ENCODE measurements at places on chromosomes 12 and 14. TPM values are rescaled to one million over a fixed set of nuclear protein-coding genes. Genes with fewer than 3 reads are reported as not detected.

DNA sequence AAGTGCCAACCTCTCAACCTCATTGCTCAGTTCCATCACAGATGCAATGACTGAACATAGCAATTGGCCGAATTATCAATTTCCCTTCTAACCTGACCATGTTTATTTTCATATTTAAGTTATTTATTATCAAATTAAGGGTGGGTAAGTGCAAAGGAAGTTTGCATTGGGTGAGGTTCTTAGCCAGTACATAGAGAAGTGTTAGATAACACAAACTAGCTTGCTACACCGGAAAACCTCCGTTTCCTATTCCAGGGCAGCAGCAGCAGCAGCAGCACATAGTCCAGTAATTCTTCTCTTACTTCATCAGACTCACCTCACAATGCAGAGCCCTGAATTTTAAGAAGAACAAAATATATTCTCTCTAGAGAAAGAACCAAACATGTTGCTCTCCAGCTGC, 200.5 kb upstream of the OR4E1 start:
- no peak for DNase-seq

GRCh38 chr12:62799126-62799736, 135.7 kb downstream of the PPM1H start:
- DNase-seq: peak; percentile 68

The LYSET gene
- 7.8 TPM for total RNA-seq

GRCh38 chr12:94952325-94952724, 51.2 kb downstream of the NDUFA12 start:
- no peak for DNase-seq

GRCh38 chr12:48728807-48729206, 12.3 kb upstream of the CCNT1 start:
- DNase-seq: no peak

- no peak for DNase-seq
Measured at GRCh38 chr12:13004361-13004760, 4.3 kb upstream of the HEBP1 start.

DNA sequence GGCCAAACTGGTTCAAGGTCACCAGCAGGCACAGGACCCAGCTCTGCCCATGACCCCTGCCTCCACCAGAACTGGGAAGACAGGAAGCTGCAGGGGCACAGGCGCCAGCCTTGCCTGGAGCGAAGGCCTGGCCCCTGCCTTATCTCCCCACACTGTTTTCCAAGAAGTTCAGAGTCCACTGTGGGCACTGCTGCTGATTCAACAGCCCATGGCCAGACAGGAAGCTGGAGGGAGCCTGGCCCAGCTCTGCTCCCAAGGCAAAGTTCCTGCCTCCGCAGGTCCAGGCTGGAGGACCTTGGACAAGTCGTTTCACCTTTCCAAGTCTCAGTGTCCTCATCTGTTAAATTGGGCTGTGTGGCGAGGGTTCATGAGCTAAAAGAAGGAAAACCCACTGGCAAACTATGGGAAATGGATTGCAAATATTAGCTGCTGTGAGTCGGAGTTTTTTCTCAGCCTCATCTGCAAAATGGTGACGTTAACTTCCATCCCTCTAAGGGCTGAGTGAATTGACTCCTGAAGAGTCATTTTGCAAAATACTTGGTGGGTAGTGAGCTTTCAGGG, 1.2 kb downstream of the PHETA1 start:
- no peak for DNase-seq

DNA sequence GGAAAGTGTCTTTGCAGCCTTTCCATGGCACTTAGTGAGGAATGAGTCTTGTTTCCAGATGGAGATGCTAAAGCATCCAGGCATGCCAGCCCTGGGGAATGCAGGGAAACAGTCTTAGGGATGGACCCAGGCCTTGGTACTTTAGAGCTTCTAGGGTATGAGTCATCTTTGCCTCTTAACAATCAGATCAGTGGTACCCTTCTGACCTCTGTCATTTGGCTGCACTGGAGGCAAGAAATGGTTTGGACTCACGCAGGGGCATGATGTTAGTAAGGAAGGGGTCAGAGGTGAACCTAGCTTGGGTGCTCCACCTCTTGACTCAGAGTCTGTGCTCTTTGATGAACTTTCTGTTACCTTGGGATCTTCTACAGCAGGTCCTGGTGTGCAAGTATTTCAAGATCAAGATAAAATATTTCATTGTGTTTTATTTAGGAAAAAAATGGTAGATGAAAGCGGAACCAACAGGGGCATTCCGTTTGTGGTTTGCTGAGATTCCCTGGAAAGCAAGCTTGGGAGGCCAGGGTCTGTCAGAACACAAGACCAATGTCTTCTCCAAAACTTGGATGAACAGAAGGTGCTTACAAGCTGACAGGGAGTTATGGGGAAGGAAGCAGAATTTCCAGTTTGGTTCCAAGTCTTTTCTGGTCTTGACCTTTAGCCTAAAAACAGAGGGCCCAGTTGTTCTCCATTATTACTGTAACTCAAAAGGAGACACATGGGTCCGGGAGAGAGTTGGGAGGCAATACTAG, 216.2 kb downstream of the ZFP36L1 start:
- peak; percentile 62 for DNase-seq

- DNase-seq: no peak
Measured at GRCh38 chr12:95887311-95887710, 28.6 kb downstream of the SNRPF start.

The RBP5 gene
- total RNA-seq: not detected

GRCh38 chr14:85187521-85187920, 342.4 kb upstream of the FLRT2 start:
- no peak for DNase-seq

DNA sequence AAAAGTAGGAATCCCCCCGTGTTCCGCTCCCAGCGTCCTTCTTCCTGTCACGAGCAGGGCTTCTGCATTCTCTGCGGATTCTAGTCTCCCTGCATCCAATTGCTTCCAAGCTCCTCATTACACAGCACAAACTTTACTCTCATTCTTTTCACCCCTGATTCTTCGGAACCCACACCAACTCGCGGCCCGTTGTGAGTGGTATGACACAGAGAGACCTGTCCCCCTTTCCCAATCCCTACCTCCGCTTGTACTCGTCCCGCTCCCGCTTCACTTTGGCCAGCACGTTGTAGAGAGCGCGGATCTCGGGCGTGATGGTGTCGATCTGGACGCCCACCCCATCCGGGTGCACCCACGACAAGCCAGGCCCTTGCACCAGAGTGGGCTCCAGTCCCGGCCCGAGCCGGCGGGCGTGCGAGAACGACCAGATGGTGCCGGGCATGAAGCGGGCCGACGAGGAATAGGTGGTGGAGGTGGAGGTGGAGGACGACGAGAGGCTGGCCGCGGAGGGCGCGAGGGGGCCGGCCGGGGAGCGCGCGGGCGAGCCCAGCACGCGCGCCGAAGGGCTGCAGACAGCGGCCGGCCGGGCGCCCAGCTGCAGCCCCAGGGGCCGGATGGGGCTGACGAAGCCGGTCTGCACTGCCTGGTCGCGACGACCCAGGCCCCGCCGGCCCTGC, 687 bp downstream of the IFFO1 start:
- peak; percentile 40 for DNase-seq

The SLC25A47 gene
- not detected for total RNA-seq

DNA sequence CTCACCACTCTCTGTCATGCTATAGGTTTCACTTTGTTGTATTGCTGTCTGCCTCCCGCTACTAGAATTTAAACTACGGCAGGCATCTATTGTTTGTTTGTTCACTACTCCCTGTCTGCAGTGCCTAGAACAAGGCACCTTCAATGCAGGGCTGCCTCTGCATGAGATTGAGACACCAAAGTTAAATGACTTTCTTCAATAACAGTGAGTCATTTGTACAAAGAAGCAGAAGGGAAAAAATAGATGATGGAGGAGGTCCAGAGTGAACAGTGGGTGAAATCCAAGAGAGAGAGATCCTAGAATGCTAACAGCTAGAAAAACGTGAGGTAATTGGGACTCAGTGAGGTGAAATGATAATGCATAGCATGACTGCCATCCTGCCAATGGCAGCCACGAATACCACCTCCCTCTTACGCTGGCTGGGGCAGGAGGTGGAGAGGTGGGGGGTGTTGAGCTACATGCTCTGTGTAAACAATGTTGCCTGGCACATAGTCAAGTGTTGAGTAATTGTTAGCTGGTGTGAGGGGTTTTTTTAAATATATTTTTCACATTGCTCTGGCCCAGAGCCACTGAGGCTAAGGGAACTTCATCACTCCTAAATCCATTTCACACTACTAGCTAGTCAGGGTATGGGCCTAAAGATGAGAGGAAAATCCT, 367.6 kb downstream of the RPS29 start:
- DNase-seq: no peak

All from SJSA1 (cell line).